ENCODE measurements at places on chromosomes 2 and 18. TPM values are rescaled to one million over a fixed set of nuclear protein-coding genes. Genes with fewer than 3 reads are reported as not detected.

DNA sequence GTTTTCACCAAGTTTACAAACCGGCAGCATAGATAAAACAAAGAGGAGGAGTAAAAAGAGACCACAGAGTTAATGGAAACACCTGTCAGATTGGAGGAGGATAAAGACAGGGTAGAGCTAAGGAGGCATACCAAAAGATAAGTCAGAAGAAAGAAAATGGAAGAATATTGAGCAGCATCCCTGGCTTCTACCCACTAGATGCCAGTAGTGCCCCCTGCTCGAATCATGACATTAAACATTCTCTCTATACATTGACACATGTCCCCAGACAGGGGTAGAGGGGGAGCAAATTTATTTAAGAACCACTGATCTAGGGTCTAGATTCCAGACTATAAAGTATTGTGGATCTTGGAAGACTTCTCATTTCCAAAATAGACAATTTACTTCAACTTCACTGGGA is 159.8 kb upstream of the ETAA1 start:
- H3K4me3 ChIP-seq, result no peak overlapping the region
- no peaks in the 10 kb centered on the region for H3K36me3 ChIP-seq
- H3K27ac ChIP-seq, result no peak overlapping the region
- no peaks in the 10 kb centered on the region for H3K27me3 ChIP-seq
- no peaks in the 10 kb centered on the region for H3K4me1 ChIP-seq

- no peak for DNase-seq
- no peaks in the 10 kb centered on the region for H3K4me1 ChIP-seq
- no peaks in the 10 kb centered on the region for H3K36me3 ChIP-seq
- H3K27me3 ChIP-seq, result no peaks in the 10 kb centered on the region
- H3K4me3 ChIP-seq, result no peak overlapping the region
Measured at GRCh38 chr2:200600549-200601225, 14.9 kb downstream of the AOX1 start.

Gene PPP1R1C
- 0.40 TPM for total RNA-seq

Gene ZDBF2
- 15.4 TPM for total RNA-seq
